RPMI7951 (cell line): ENCODE measurements at places on chromosomes 11 and 22.

GRCh38 chr22:46484861-46485595, 52.4 kb downstream of the CELSR1 start:
- no peak for DNase-seq

DNA sequence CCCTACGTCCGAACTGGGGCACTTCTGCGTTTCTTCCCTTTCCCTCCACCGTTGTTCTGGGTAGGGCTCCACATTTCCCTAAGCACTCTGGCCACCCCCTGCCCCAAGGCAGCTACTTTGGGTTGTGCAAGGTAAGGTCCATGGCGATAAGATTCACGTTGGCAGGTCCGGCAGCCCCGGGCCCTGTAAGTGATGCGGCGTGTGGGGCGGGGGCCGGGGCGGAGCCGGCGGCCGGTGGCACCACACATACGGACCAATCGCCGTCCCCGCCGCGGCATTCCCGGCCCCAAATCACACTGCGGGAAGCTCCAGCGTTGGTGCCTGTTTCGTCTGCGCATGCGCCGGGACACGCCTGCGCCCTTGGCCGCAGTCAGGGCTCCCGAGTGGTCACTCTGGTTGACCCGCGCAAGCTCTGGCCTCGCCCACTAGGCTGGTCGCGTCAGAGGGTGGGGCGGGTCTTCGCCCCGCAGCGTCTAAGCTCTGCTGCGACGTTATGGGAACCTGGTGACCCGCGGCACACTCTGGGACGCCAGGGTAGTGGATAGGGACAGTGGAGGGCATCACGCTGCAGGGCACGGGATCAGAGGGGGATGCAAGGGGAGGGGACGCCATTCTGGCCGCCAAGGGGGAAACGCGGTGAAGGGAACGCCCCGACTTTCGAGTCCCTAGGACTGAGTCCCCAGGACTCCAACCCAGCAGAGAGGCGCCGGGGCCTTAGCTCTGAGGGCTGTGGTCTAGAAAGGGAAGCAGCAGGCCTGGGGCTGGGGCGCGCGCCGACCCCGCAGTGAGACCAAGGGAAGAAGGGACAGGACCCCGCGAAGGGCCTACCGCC, 1.6 kb downstream of the FADS1 start:
- peak; percentile 96 for DNase-seq

DNA sequence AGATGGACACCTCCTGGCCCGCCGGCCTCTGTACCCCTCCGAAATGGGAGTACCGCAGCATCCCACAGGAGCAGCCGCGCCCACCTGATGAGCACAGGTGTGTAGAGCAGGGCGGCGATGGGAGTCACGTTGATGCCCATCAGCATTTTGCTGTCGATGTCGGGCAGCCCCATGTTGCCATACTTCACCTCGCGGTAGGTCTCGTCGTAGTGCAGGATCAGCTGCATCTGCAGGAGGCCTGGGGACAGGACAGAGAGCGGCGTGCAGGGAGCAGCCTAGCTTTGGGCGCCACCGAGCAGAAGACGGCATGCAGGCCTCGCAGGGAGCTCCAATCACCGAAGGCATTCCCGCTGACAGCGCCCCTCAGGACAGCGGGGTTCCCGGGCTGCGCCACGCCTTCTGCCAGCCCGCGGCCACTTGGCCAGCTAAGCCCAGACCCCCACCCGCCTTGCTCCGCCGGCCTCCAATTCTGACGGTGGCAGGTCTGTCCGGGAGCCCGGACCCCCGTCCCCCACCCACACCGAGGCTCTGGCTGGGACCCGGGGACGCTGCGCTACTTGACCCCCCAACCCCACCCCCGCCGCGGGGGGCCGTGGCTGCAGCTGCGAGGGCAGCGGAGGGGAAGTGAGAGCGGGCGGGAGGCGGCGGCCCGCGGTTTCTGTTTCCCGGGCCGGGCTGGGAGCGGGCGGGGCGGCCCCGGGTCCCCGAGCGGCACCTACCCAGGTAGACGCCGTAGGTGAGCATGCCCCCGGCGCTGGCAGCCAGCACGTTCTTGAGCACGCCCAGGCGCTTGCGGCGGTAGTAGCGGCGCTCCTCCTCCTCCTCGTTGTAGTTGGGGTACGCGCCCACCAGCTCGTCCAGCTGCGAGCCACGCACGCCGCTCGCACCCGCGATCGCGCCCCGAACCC, 705 bp downstream of the UNC93B1 start:
- no peak for DNase-seq

- DNase-seq: peak; percentile 70
Measured at GRCh38 chr11:115965767-115966504, 461.7 kb upstream of the CADM1 start.

GRCh38 chr11:78645226-78646202, 70.8 kb upstream of the NARS2 start:
- peak; percentile 68 for DNase-seq

DNA sequence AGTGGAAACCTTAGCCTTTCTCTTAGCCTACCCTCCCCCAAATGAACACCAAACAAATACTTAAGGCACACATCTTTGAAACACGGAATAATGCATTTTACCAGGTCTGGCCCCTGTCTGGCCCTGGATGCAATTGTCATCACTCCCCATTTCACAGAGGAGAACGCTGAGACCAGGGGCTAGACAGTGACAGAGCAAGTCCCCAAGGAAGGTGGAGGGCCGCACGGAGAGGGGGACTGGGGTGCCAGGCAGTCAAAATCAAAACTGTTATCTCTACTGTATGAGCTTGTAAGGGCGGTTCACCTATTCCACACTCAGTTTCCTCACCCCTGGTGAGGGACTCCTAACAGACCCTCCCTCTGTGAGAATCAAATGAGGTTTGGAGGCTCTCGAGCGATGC, 414.2 kb downstream of the SOX6 start:
- DNase-seq: no peak

DNA sequence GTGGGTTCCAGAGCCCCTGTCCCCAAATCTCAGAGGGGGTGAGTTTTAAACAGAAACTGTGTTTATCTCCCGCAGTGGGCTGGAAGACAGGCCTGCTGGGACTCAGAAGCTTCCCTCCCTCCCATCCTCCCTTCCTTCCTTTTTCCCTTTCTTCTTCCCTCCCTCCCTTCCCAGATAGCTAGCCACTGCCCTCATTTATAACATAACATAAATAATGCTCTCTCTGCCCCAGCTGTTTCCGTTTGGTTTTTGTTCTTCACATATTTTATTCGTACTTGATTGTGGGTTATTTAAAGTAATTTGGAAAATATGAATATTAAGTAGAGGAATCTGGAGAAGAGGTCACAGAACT, 140.9 kb downstream of the TEAD1 start:
- DNase-seq: no peak

- DNase-seq: peak; percentile 87
Measured at GRCh38 chr11:117058761-117059261, 39.4 kb downstream of the SIK3 start.

DNA sequence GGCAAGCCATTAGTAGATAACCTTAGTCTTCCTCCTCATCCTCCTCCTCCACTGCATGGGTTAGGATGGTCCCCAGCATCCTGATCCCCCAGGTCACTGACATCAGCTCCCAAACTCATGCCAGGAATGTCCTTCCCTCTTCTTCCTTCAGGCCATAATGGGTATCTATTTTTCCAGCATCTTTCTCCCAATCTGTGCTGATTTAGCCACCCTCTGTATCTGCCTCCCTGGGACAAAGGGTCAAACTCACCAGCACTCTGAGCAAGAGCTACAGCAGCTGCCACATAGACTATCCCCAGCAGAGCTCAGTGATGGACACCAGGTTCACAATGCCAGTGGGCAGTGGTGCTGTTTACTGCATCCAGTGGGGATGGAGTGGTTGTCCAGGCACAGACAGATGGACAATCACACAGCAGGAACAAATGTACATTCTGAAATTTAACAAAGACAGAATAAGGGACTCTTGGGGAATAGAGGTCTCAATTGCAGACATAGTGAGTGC, 115.2 kb upstream of the TOP3B start:
- no peak for DNase-seq
